ENCODE measurements at places on chromosomes 6 and 20. TPM values are rescaled to one million over a fixed set of nuclear protein-coding genes. Genes with fewer than 3 reads are reported as not detected.
A peak's percentile ranks its signal among the peaks of the same experiment; 100 is the strongest.

HLA-DOB gene
- 0.31 TPM for total RNA-seq

- no peak for DNase-seq
These were observed 88.1 kb downstream of the RSPH3 start for GRCh38 chr6:158911746-158912480.

DNA sequence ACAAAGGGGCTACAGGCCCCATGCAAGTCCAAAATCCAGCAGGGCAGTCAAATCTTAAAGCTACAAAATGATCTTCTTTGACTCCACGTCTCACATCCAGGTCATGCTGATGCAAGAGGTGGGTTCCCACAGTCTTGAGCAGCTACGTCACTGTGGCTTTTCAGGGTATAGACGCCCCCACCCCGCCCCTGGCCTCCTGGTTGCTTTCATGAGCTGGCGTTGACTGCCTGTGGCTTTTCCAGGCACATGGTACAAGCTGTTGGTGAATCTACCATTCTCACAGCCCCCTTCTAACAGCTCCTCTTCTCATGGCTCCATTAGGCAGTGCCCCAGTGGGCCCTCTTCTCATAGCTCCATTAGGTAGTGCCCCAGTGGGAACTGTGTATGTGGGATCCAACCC lies 47.0 kb downstream of the NT5E start:
- DNase-seq: no peak

- no peak for DNase-seq
These were observed 24.7 kb upstream of the ELMO2 start for GRCh38 chr20:46430921-46431712.

GRCh38 chr20:32208499-32209154 lies 947 bp downstream of the POFUT1 start:
- DNase-seq: no peak

- no peak for DNase-seq
These were observed 622.2 kb upstream of the MANEA start for GRCh38 chr6:94955156-94955555.

GRCh38 chr6:162251257-162251656 lies 476.3 kb downstream of the PRKN start:
- no peak for DNase-seq

DNA sequence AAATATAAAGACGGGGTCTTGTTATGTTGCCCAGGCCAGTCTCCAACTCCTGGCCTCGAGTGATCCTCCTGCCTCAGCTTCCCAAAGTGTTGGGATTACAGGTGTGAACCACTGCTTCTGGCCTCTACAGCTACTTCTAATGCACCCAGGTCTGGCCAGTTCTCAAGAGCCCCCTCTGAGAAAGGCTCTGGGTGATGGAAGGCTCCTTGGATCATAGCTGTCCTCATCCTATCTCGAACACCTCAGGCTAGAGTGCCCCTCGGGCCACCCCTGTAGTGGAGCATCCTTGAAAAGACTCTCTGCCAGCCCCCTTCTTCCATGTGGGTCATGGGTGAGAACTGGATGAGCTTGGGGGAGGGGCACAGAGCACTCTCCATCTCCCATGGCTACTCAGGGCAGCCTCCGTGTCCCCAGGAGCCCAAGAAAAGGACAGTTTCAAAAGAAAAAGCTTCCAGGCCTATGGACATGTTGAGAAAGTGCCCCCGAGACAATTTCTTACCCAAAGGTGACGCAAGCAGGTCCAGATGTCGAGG lies 714 bp upstream of the MYLK2 start:
- DNase-seq: no peak

IL20RA gene
- 16.1 TPM for total RNA-seq

DNA sequence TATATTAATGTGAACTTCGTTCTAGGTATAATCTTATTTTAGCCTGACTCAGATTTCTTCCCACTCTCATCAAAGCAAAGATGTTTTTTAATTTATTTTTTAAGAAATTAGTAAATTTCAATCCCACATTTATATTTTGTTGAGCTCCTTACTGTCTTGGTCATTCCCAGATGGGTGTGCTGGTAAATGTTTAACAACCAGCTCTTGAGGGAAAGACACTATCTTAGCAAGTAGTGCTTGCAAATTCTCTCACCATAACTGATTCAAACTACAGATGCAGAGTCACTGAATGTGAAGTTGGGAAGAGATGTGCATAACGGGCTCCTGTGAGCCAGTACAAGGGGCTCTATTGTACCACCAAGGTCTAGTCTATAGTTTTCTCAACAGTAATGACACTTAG lies 29.8 kb upstream of the BTN3A2 start:
- no peak for DNase-seq

- no peak for DNase-seq
These were observed 50.4 kb upstream of the MPC1 start for GRCh38 chr6:166433096-166433495.

KIAA1755 gene
- total RNA-seq: 9.6 TPM

DNA sequence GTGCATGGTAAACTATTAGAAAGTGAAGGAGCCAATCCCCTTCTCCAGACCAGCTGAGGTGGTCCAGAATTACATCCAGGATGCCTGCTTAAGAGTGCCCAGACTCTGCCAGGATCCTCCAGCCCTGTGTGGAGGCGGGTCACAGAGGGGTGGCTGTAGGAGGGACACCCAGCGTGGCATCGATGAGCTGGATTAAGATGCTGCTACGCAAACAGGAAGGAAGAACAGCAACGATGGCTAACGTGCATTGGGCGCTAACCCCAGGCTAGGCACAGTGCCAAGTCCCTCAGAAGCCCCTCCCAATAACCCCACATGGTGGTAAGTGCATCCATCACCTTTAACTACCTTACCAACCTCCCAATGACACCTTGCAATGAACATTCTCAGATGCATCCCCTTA lies 63.9 kb upstream of the MRPS10 start:
- DNase-seq: no peak

GRCh38 chr20:63124092-63124781 lies 91.7 kb downstream of the YTHDF1 start:
- no peak for DNase-seq

- peak; percentile 46 for DNase-seq
These were observed 222.8 kb downstream of the UST start for GRCh38 chr6:148969603-148970061.

PTK7 gene
- total RNA-seq: 58.8 TPM

GRCh38 chr20:2879146-2879545 lies 5.9 kb downstream of the PTPRA start:
- DNase-seq: no peak

DNA sequence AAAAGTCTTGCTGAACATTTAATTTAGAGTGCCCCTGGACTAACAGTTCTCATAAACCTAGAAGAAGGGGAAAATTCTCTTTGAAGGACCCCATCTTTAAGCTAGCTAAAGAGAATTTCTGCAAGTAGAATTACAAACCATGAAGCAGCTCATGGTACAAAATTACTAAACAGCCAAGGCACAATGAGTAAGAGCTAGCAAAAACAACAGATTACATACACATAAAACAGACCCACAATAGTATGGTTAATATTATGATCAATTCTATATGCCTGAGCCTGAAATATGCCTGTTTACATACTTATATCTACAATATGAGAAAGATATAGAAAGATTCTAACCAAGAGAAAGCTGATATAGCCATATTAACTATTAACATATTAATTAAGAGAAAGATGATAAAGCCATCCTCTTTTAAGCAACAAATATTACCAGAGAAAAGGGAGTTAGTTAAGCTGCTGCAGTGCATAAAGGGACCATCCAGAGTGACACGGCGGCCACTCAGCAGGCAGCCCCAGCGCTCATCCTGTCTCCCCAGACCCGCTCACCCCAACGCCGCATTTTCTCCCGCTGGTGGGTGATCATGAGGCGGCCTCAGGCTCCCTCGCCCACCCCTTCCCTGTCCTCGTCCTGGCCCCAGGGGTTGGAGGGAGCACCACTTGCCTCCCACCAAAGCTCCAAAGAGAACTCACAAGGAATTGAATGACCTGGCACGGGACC lies 98.4 kb upstream of the CARMIL1 start:
- DNase-seq: no peak

DNA sequence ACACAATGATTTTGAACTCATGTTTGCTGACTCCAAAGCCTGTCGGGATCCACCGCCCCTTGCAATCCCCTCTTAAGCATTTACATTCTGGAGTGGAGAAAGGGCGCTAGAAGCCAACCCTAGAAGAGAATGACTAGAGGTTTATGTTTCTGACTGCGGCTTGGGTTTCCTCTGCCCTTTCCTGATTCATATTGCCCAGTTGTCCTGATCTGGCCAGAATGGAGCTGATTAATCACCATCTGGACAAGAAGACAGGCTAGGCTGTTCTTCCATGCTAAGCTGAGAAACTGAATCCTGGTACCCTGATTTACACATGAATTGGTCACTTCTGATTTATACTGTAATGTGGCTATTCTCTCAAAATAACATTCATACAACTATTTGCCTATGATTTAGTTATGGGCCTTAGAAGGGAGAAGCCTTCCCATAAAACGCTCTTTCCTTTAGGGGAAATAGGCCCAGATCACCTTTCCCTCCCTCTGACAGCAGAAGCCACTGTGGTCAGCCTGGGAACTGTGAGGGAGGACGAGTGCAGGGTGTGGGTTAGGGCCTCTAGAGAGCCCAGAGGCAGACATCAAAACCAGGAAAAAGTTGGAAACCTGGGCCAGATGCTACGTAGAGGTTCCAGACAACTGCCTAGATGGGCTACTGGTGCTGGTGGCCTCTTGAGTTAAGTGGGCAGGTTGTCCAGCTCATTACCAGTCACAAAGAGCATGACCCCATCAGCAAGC lies 199.2 kb upstream of the PRDM1 start:
- no peak for DNase-seq

DNA sequence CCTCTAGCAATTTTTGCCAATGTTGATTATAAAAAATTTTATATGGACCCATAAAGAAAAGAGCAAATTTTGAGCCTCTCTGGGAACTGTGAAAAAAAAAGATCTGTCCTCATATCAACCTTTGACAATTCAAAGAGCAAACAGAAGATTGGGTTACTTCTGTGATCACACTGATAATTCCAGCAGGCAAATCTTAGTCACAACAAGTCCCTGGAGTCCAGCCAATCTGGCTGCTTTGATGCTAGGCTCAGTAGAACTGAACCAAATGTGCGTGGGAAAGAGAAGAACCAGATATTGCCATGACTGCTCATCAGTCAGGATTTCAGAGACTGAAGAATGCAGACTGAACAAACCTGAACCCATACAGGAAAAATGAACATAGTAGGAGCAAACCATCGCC lies 438.4 kb upstream of the FLRT3 start:
- peak; percentile 53 for DNase-seq

TOMM6 gene
- total RNA-seq: 172 TPM

GTSF1L gene
- 202 TPM for total RNA-seq

GRCh38 chr6:7237653-7238188 lies 75.3 kb downstream of the SSR1 start:
- no peak for DNase-seq

DNA sequence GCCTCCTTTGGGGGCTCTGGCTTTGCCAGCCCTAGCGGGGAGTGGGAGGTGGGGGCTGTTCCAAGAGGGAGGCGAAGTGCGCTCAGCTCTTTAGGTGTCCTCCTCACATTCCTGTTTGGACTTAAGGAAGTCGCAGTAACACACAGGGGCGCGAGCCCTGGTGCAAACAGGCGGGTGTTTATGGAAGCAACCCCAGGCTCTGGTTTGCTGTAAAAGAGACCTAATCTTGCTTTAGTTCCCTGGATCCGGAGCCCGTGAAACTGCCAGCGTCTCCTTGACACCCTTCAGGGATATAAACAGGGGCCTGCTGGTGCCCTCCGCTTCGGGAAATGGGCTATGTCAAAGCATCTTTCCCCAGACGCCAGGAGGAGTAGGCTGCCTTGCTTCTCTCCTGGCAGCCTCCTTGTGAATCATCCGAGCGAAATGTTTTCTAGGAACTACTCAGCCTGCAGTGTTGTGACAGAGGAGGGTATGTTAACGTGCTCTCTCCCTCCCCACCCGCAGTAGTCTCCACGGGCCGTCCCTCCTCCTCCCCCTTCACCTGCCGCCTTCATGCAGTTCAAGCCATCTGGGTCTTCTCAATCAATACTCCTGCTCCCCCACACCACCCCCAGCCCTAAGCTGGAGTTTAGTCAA lies 168.0 kb upstream of the LRFN2 start:
- no peak for DNase-seq

GRCh38 chr20:59508729-59509128 lies 95.6 kb upstream of the PHACTR3 start:
- no peak for DNase-seq

GRCh38 chr6:45724511-45724910 lies 291.1 kb downstream of the CLIC5 start:
- DNase-seq: peak; percentile 76

- DNase-seq: no peak
These were observed 20.5 kb upstream of the PYGB start for GRCh38 chr20:25227317-25227831.

SNHG17 gene
- total RNA-seq: 16.3 TPM

DNA sequence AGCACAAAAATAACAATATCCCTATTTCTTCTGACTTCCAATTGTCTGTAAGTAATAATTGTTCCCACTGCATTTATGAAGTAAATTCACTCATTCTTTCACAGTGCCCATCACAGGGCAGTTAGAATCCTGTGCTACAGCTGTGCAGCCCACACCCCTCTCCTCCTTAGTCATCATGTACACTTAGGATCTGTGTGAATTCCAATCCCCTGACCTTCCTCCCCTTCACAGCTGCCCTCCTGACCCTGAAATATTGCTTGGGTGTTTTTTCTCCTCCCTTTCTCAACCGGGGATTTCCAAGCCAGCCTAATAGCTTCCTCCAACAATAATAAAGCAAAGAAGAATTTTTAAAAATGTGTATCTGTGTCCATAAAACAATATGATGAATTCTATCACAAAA lies 91.5 kb upstream of the BEND6 start:
- no peak for DNase-seq

KCNK16 gene
- not detected for total RNA-seq
